ENCODE measurements at places on chromosomes 12 and 14.

DNA sequence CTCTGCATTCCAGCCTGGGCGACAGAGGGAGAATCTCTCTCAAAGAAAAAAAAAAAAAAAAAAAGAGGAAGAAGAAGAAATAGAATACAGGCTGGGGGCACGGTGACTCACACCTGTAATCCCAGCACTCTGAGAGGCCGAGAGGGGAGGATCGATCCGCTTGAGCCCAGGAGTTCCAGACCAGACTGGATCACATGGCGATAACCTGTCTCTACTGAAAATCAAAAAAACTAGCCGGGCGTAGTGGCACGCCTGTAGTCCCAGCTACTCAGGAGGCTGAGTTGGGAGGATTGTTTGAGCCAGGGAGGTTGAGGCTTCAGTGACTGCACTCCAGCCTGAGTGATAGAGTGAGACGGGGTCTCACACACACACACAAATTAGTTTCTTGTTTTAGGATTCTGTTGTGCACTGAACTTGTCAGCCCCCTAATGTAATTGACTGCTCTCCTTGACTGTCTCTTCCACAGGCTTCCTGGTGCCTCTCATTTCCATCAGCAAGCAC, 963 bp upstream of the TINF2 start:
- DNase-seq: no peak

GRCh38 chr12:3896801-3897351, 23.7 kb upstream of the PARP11 start:
- no peak for DNase-seq

DNA sequence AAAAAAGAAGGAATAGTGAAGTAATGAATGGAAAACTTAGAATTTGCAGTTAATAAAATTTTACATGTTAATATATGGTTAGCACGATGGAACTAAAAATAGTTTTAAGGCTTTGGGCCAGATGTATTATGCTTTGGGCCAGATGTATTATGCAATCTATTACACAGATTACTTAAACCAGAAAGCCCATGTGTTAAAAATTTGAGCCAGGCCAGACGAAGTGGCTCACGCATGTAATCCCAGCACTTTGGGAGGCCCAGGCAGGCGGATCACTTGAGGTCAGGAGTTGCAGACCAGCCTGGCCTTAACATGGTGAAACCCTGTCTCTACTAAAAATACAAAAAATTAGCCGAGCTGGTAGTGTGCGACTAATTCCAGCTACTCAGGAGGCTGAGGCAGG, 17.2 kb downstream of the IFT81 start:
- no peak for DNase-seq

DNA sequence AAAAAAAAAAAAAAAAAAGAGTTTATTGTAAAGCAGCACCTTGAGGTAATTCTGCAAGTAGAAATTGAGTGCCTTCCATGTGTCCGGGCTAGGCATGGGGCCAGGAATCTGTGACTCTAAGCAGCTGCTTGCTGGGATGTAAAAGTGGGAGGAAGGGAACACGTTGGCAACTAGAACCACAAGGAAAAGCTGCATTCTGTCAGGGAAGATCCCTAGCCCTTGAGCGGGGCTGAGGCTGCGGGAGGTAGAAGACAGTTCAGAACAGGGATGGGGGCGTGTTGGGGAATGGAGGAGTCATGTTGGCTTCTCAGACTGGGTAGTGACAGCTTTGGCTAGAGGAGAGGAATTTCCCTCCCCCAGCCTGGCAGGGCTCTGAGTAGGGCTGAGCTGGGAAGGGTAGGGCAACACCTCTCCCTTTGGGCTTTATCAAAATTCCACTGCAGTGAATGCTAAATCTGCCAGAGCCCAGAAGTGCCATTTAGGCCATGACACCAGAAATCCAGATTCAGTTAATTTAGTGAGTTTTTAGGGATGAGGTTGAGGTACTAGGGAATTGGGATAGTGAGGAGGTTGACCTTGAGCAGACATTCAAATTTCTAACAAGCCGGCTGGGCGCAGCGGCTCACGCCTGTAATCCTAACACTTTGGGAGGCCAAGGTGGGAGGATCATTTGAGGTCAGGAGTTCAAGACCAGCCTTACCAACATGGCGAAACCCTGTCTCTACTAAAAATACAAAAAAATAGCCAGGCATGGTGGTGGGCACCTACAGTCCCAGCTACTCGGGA, 3.4 kb upstream of the TRAFD1 start:
- no peak for DNase-seq

DNA sequence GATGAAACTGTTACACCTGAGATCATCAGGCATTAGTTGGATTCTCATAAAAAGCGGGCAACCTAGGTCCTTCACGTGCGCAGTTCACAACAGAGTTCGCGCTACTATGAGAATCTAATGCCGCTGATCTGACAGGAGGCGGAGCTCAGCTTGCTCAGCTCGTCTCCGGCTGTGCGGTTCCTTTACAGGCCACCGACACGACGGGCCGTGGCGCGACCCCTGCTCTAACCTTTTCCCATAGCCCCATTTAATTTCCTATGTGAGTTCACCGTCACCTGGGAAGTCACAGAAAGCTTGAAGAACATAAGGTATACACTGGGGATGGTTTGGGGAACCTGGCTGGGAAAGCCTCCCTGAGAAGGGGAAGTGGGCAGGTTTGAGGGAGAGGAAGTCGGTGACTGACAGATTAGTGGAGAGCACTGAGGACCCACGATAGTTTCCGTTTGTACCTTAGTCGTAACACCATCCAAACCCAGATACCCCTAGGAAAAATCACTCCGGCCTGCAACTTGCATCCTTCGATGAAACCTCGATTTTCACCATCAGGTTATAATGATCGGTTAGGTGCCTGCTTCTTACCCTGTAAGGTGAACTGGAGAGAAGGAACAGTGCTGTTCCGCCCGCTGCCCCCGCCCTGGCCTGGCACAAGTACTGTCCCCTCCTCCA, 2.8 kb upstream of the AAAS start:
- no peak for DNase-seq

DNA sequence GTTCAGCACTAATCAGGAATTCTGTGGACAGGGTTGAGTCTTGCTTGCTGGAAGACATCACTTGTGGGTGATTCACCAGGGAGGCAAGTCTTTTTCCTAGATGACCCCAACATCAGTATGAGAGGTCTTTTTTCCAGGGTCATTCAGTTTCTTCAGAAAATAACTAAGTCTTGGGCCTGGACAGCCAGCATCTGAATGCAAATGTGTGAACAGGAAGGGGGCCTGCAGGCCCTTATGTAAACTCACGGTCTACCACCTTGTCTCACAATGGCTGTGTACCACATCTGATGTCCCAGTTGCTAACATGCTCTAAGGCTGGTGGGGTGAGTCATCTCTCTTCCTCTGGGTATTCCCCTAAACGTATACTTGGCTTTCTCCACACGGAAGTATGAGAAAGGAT, 79.2 kb downstream of the HECTD4 start:
- DNase-seq: no peak
